Hematopoietic multipotent progenitor cell treated with erythropoietin and hydrocortisone succinate and interleukin-3 and kit ligand, for 15 days (in vitro differentiated cells): ENCODE measurements at places on chromosomes 1 and 21.

DNA sequence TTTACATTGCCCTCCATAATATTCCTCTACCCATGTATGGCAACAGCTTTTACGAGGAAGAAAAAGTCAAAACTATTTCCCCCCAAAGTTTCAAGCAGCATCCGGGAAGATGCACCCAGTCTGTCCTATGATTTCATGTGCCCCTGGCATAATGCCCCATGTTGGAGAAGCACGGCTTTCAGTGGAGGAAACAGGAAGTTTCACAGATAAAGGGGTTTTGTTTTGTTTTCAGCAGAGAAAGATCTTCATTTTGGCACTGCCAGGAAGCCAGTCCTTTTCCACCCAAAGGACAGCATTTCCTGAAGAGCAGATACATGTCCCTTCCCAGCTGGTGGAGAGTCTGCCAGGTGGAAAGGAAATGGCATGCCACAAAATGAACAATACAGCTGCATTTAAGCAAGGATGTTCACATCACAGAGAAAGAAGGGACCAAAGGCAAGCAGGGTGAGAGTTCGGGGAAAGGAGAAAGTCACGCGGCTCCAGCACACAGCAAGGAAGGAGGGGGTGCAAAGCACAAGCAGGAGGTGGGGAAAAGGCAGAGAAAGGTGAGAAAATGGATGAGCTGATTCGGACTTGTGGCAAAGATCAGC lies 95.3 kb upstream of the HIVEP3 start:
- DNase-seq, result no peak

DNA sequence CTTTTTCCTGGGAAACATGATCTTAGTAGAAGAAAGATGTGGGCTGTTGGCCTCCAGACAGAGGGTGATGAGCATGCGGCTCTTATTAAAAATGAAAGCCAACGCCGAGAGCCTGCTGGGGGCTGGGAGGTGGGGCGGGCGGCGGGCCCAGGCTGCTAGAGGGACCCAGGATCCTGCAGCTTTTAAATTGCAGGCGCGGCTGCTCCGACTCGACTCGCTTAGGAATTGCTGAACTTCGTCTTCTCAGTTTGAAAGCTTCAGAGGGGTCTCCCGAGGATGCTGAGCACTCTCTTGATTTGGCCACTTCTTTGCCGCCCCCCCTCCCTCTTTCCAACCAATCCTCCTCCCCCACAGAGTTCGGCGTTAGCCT lies 1.2 kb downstream of the AGPAT3 start:
- peak; percentile 66 for DNase-seq

DNA sequence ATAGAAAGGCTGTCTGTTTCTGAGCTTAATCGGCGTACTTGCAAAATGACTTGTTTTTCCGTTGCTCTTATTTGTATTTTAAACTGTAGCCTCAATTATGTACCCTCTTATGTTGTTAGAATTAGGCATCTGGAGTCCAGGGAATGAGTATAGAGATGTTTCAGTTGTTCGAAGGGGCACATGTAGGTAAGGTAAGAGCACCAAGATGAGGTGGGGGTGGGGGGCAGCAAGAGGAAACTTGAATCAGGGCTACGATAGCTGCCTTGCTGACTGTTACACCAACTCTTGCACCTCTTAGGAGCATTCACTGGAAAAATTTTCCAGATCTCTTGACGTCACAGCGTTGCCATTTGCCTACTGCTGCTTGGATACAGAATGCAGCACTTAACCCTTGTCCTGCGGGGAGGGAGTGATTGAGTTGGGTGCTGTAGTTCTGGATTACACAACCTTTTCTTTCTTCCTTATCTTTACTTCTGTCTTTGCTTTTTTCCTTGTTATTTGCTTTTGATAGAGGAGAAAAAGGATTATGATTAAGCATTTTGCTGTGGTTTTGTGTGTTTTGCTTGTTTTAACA lies 3.2 kb downstream of the ATP1B1 start:
- no peak for DNase-seq

GRCh38 chr1:55005351-55006140 lies 6.8 kb downstream of the BSND start:
- DNase-seq, result no peak

DNA sequence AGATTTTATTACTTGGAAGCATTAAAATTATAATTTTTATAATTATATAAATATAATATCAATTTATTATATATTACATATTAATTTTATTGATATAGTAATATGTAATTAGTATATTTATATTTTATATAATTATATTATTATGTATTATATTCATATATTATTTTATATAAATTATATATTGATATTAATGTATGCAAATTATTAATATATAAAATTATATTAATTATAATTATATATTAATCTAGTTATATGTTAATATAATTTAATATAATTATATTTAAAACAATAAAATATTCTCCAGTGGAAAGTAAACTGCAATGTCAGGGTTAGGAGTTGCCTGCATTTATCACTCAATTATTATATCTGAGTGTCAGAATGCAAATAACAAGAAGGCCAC lies 48.8 kb downstream of the KCNK2 start:
- no peak for DNase-seq

- DNase-seq, result no peak
Observed at GRCh38 chr1:10283318-10283984, 73.1 kb downstream of the KIF1B start.

GRCh38 chr1:206518743-206519142 lies 11.4 kb downstream of the RASSF5 start:
- no peak for DNase-seq

- peak; percentile 17 for DNase-seq
Observed at GRCh38 chr1:244049162-244050013, 1.7 kb upstream of the ZBTB18 start.

- no peak for DNase-seq
Observed at GRCh38 chr1:234538062-234538731, 59.2 kb upstream of the TARBP1 start.

DNA sequence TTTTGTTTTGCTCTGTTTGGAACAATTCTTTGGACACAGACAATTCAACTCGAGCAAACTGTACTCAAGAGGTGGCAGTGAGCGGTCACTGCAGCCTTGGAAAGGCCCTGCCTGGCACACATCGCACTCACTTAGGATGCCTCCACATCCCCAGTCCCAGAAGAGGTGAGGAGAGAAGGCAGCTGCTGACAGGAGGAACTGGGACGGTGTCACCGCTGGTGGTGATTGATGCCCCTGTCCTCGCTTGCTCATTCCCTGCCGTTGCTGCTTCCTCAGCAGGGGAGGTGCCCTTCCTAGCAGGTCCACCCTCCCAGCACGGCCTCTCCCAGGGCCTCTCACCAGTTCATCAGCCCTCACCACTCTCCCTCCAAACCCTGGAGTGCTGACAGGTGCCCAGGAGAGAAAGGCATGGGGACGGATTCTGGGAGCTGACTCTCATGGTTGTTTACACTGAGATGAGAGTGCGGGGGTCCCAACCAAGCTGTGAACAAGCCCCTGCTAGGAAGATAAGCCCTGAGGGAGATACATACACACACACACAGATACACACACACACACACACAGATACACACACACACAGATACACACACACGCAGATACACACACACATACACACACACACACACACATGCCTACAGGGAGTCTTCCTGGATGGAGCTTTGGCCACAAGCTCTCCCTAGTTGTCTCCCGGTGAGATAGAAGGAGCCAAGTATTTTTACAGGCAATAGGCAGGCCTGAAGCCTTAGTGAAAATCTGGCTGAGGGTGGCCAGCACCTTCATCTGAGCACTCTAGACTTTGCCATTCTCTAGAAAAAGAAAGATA lies 101.1 kb downstream of the CDC7 start:
- no peak for DNase-seq

- no peak for DNase-seq
Observed at GRCh38 chr1:70205071-70205433, 327 bp downstream of the LRRC40 start.

DNA sequence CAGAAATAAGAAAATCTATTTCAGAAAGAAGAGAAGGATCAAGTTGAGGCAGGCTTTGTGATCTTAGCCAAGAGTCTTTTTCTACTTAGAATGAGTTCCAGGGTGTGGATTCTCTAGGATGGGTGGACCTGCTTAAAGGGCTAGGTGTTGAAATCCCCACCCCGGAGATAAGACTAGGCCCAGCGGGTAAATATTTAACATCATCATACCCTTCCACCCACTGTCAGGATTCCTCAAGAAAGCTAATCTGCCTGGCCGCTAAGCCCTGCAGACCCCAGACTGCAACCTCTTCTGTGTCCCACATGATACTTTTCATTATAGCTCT lies 5.8 kb downstream of the IGSF9 start:
- DNase-seq, result no peak

DNA sequence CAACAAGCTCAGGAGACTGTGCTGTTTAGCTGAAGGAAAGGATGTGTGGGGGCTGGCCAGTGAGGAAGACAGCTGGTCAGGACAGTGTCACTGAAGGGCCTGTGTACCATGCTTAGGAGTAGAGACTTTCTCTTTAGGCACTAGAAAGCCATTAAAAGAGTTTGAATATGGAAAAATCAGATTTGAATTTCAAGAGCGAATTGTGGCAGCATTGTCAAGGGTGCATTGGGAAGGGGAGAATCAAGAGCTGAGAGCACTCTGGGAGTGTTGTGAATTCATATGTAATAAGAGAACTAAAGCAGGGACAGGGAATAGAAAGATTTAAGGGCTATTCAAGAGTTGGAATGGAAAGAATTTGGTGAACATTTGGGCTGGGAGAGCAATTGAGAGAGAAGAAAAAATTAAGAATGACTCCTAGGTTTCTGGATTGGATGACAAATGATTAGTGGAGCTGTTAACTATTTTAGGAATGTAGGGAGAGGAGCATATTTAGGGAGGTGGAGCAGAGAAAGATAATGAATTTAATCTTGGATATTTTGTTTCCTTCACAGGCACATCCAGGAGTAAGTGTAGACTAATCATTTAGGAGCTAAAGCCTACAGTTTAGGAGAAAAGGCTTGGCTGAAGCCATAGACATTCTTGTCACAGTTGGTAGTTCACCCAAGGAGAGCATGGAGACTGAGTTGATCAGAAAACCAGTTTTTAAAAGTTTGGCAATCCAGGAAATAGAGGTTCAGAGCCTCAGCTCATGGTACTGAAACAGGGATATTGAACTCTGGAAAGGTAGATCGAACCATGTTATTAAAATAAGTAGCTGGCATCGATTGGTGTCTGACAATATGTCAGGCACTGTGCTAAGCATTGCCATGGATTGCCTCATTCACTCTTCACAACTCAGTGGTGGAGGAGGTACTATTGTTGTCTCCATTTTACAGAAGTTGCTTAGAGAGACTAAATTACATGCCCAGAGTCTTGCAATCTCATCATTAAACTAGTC lies 23.1 kb upstream of the TOR3A start:
- DNase-seq, result no peak

DNA sequence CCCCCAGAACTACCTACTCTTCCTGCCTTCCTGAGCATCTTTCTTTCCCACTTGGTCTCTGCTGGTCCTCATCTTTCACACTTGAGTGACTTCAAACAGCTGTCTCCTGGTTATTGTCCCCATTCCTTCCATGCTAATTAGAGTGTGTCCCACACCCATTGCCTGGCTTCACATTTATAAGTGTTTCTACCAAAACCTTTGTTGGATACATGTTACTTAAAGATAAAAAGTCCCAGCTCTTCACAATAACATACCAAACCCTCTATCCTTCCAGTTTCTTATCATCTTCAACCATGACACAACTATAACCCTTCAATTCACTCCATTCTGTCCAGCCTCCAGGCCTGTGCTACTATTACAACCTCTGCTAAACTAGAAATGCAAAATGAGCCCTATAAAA lies 41.0 kb downstream of the VCAM1 start:
- DNase-seq, result no peak

DNA sequence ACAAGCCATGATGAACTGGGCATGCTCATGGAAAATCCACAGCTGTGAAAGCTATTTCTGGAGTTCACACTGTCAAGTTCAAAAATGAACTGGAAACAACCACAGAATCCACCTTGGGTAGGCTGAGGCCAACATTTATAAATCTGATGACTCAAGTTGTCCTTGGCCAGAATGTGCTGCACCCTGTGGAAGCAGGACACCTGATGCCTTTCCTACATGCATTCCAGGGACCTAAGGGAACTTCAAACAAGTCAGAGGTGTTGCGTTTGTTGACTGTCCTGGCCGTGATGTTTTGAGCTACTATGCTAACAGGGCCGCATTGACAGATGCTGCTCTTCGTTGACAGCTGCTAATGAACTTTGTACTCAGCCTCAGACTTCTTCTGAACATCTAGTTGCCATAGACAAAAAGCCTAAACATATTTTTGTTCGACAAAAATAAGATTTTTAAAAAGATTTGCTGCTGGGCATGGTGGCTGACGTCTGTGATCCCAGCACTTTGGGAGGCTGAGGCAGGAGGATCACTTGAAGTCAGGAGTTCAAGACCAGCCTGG lies 127.9 kb upstream of the SLC45A1 start:
- DNase-seq, result no peak

DNA sequence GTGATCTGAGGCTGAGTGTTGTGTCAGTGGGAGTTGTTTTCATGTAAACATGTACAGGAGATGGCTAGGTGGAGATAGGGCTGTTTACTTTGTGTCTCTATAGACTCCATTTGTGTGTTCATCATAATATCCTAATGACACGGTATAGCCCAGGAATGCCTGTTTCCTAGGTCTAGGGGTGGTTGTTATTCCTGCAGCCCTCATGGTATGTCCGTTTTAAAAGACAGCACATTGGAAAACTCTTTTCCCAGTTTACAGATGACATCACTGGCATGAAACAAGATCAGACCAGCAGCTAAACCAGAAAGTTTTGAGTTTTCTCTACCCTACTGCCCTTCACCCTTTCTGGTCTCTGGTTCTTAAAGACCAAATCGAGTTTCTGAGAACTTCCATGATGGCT lies 227.3 kb upstream of the TMEM51 start:
- DNase-seq, result no peak

- no peak for DNase-seq
Observed at GRCh38 chr1:204587621-204588020, 71.4 kb downstream of the MDM4 start.

- no peak for DNase-seq
Observed at GRCh38 chr1:188295157-188295556, 1466.4 kb downstream of the PLA2G4A start.

- DNase-seq, result no peak
Observed at GRCh38 chr1:232218955-232219865, 410.7 kb downstream of the SIPA1L2 start.

DNA sequence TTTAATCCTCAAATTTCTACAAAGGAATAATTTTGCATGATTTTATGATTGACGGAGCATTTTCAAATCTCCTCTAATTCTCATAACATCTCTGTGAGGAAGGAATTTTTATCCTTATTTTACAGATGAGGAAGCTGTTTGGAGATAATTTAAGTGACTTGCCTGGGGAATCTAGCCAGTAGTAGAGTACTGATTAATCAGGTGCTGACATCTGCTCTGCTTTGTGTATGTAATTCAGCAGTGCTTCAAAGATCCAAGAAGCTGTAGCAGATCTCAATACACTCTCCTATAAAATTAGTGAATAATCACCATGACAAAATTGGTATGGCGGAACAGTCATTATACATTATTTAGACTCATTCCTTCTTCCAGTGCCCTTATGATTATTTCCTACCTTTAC lies 46.0 kb downstream of the DPH5 start:
- DNase-seq, result no peak

DNA sequence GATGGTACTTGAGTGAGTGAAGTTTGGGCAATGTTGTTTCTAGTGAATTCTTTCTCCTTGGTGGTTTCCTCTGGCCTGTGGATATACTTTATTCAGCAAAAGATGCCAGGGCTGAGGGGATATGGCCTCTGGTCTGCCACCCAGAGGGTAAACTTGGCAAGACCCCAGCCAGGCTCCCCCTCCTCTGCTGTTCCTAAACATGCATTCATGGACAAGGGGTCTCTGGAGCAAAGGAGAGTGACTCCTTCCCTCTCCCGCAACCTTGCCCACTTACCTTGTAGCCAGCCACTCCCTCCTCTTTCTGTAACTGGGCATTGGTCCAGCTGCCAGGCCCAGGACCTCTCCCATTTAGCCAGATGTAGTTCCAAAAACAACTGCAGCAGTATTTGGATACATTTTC lies 43.8 kb downstream of the RUNX3 start:
- no peak for DNase-seq
